Mesendoderm (in vitro differentiated cells): ENCODE measurements at places on chromosomes 5 and 9.

DNA sequence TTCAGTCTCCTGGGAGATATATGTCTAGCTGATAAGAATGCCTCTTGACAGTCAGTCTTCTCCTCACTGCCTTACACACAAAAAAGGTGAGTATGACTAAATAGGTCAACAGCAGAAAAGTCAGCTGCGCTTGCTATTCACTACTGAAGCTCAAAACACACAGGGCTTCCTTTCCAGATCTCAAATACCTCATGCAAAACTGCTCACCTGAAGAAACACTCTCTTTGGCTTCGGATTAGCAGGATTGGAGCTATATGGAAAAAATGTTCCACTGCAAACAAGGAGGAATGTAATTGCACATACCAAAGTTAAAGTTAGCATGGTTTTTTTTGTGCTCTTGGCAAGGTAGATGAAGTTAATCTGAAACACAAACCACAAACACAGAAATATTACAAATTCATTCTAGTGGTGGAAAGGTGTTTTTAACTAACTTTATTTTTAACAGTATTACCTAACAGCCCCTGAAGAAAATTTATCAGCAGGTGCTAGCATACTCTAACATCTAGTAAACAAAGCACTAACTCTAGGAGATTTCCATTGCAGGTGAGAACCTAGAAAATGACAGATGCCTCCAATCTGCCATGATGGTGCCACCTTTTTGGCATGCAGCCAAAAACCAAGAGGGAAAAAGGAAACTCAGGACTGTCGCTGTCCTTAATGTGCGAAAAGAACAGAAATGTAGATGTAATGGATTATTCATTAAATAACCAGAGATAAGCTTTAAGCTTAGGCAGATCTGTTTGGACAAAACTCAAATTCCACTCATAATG is 31.8 kb downstream of the ERMP1 start:
- H3K36me3 ChIP-seq, result no peaks in the 10 kb centered on the region
- no peak overlapping the region for H3K27ac ChIP-seq
- DNase-seq, result peak; percentile 10
- no peaks in the 10 kb centered on the region for H3K4me1 ChIP-seq
- H3K4me3 ChIP-seq, result no peak overlapping the region

DNA sequence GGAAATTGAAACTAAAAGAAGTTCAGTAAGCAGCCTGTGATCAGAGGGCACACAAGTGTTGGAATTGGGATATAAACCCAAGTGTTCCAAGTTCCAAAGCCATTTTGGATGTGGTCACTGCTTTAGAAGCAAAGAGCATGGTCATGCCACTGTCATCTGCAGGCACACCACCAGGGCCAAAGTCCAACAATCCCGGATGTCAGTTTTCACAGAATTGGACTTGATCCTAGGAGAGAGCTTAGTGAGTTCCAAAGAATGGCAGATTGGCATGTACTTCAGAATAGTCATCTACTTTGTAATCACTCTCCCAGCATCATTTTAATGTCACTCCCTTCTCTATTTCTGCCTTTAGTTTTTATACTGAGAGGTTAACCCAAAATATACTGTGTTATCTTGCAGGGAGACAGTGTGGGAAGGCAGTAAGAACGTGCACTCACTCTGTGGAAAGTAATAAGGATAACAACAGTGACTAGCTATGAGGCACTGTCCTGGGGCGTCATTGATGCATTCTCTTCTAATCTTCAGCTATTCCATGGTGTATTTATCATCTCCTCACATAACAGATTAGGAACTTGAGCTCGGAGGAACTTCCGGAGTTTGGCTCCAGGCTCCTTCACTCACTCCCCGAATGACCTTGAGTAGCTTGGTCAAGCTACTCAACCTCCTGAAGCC is 388.0 kb downstream of the ACTL7B start:
- no peaks in the 10 kb centered on the region for H3K36me3 ChIP-seq
- no peak overlapping the region for H3K27ac ChIP-seq
- DNase-seq, result no peak
- no peaks in the 10 kb centered on the region for H3K27me3 ChIP-seq

- H3K4me1 ChIP-seq, result no peaks in the 10 kb centered on the region
- H3K27me3 ChIP-seq, result no peaks in the 10 kb centered on the region
- no peaks in the 10 kb centered on the region for H3K36me3 ChIP-seq
- DNase-seq, result no peak
- H3K27ac ChIP-seq, result no peak overlapping the region
- no peak overlapping the region for H3K4me3 ChIP-seq
Observed at GRCh38 chr5:133347039-133347438, 265.3 kb downstream of the FSTL4 start.

- H3K27me3 ChIP-seq, result no peaks in the 10 kb centered on the region
- H3K4me1 ChIP-seq, result peaks cover 11% of the 10 kb centered on the region
- no peak overlapping the region for H3K4me3 ChIP-seq
- DNase-seq, result no peak
- no peak overlapping the region for H3K27ac ChIP-seq
- H3K36me3 ChIP-seq, result no peaks in the 10 kb centered on the region
Observed at GRCh38 chr5:150780187-150780692, 1.7 kb downstream of the SMIM3 start.

DNA sequence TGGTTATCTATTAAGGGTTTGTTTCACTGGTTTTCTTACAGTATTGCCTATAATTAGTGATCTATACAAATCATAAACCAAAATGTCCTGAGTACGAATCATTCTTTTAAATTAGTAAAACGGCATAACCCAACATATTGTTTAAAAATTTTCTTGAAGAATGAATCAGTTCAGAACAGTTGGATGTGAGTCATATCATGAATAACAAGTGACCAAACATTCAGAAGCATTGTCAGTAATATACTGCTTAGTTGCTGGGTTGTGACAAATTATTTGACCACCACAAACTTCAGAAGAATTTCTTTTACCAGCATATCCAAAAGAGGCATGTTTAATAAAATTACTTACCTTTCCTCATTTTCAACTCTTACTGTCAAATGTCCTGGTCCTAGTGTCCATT is 111.2 kb downstream of the UNC13B start:
- H3K4me1 ChIP-seq, result no peaks in the 10 kb centered on the region
- H3K27ac ChIP-seq, result no peak overlapping the region
- no peaks in the 10 kb centered on the region for H3K36me3 ChIP-seq
- no peak for DNase-seq
- H3K4me3 ChIP-seq, result no peak overlapping the region

GRCh38 chr5:42832060-42832459 is 20.4 kb upstream of the SELENOP start:
- no peaks in the 10 kb centered on the region for H3K4me1 ChIP-seq
- DNase-seq, result no peak
- no peak overlapping the region for H3K4me3 ChIP-seq
- no peaks in the 10 kb centered on the region for H3K27me3 ChIP-seq
- H3K27ac ChIP-seq, result no peak overlapping the region

DNA sequence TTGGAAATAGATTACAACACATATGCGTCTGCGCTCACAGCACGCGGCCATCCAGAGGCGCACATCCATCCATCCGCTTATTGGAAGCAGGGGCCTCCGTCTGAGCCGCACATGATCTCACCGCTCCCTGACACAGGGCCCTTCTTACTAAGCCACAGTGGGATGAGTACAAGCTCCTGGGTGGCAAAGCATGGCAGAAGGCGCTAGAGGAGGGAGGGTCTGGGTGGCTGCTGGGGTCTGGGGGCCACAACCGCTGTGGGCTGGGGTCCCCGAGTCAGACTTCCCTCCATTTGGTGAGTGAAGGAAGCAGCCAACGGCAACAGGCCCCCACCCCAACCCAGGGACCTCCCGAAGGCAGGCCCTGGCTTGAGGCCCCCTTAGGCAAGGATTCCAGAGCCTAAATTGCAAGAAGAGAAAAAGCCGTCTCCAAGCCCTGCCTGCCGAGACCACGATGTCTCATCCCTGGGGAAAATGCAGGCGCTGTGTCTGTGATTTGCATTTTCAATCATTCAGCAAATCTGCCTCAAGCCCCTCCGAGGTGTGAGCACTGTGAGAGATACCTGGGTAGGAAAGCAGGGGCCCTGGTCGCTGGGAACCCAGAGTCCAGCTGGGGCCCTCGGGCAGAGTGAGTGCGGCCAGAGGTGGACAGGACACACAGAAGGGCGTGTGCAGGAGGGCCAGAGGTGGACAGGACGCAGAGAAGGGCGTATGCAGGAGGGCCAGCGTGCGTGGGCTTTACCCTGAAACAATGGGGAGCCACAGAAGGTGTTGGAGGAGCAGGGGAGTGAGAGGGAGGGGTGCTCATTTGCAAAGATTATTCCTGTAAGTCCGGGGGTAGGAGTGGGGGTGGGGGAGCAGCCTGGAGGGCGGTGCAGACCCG is 135.7 kb downstream of the OLFM1 start:
- no peak overlapping the region for H3K4me3 ChIP-seq
- H3K4me1 ChIP-seq, result peaks cover 17% of the 10 kb centered on the region
- H3K27me3 ChIP-seq, result no peaks in the 10 kb centered on the region
- H3K36me3 ChIP-seq, result no peaks in the 10 kb centered on the region

DNA sequence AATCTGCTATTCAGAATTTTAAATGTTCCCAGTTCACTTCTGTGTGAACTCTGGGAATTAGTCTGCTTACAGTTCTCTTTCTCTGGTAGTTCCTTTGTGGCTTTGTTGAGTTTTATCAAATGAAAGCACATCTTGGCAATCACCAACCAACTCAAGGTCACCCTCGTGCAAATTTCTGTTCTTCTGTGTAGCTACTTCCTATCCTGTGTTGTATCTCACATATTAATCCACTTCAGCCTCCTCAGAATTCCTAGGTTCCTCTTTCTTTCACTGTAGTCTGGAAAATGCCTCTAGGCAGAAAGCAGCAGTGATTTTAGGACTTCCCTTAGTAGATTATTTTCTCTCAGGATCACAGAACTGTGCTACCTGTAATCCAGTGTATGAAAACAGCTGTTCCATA is 100.3 kb downstream of the AUH start:
- H3K27ac ChIP-seq, result no peak overlapping the region
- no peaks in the 10 kb centered on the region for H3K27me3 ChIP-seq
- H3K4me1 ChIP-seq, result no peaks in the 10 kb centered on the region
- H3K4me3 ChIP-seq, result no peak overlapping the region
- DNase-seq, result no peak

- H3K27ac ChIP-seq, result no peak overlapping the region
- H3K4me3 ChIP-seq, result no peak overlapping the region
- no peaks in the 10 kb centered on the region for H3K36me3 ChIP-seq
- no peaks in the 10 kb centered on the region for H3K27me3 ChIP-seq
Observed at GRCh38 chr5:143758750-143759149, 53.2 kb upstream of the HMHB1 start.

DNA sequence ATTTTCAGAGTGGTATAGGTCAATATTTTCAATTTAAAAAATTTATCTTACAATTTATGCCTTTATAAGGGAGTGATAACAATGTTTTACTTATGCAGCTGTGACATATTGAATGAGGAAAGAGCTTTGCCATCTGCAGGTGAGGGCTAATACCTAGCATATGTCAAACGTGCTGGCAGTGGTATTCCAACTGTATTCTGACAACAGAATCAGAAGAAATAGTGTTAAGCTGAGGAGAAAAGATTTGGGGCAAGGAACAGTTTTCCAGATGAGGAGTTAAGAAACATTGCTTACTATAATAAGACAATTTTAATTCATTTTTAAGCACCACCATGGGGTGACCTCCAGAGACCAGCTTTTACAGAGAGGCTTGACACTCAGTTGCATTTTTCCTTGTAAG is 267.8 kb upstream of the ZNF608 start:
- no peak overlapping the region for H3K27ac ChIP-seq
- no peaks in the 10 kb centered on the region for H3K4me1 ChIP-seq
- H3K27me3 ChIP-seq, result no peaks in the 10 kb centered on the region
- no peak overlapping the region for H3K4me3 ChIP-seq

DNA sequence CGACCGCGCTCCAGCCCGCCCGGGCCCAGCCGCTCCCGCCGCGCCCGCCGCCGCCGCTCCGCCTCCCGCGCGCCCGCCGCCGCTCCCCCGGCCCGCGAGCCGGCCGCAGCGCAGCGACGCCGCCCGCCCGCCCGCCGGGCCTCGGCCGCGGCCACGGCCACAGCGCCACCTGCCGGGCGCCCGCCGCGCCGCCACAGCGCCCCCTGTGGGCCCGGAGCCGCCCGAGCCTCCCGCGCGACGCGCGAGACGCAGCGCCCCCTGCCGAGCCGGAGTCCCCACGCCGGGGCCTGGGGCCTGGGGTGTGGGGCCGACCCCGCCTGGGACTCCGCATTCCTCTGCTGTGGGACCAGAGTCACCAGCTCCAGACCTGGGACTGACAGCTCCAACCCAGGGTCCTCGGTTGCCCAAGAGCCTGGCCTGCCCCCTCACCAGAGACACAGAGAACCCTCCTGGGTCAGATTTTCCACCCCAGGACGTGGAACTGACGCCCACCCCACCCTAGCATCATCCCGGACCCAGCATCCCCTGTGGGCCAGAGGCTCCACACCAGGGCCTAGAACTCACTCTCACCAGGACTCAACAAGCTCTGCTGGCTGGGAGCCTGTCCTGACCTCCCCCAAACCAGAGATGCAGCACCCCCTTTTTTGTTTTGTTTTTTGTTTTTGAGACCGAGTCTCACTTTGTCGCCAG is at the start of gene RAPGEF1:
TSS of gene RAPGEF1 (minus strand) at position 118 of the 690 bp plus-strand sequence. CDS start 246 bp downstream, outside the sequence.
- peak; percentile 40 for DNase-seq
- no peaks in the 10 kb centered on the region for H3K36me3 ChIP-seq
- H3K27ac ChIP-seq, result peak within 1 kb of the TSS; percentile 58
- H3K27me3 ChIP-seq, result no peaks in the 10 kb centered on the region
- H3K4me1 ChIP-seq, result peaks cover 2% of the 10 kb centered on the region

- no peak overlapping the region for H3K4me3 ChIP-seq
- no peaks in the 10 kb centered on the region for H3K4me1 ChIP-seq
- H3K27ac ChIP-seq, result no peak overlapping the region
- H3K27me3 ChIP-seq, result no peaks in the 10 kb centered on the region
- H3K36me3 ChIP-seq, result no peaks in the 10 kb centered on the region
Observed at GRCh38 chr5:33048315-33048714, 337.2 kb downstream of the NPR3 start.

DNA sequence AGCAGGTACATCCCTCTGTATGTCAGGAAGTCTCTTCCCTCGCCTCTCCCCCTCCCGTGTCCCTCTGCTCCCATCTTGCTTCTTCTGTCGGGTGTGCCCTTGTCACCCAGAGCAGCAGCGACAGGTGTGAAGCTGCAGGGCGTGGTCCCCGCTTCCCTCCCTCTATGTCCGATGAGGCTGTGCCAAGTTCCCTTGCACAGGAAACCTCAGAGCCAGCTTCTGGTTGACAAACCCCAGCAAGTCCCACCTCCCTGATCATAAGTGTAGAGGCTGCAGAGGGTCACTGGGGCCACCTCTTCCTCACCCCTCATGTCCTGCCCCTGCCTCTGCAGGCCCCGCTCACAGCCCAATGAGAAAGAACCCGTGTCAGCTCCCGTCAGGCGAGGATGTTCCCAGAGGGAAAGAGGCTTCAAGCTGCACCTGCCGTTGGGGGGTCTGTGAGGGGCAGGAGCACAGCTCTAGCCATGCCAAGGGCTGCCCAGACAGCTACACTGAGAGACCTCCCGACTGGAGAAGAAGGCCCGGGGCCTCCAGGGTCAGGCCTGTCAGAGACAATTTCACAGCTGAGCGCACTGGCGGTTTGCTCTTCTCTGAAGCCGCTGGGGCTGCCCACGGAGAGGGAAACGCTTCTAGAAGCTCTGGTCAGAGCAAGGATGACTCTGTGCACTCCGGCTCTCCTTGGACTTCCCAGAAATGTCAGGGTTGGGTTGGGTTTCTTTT is 73.3 kb downstream of the AK8 start:
- H3K27ac ChIP-seq, result no peak overlapping the region
- no peaks in the 10 kb centered on the region for H3K4me1 ChIP-seq
- no peak overlapping the region for H3K4me3 ChIP-seq
- no peaks in the 10 kb centered on the region for H3K36me3 ChIP-seq
- no peaks in the 10 kb centered on the region for H3K27me3 ChIP-seq
- DNase-seq, result no peak

GRCh38 chr5:178430186-178431062 is 159.8 kb downstream of the COL23A1 start:
- H3K4me3 ChIP-seq, result no peak overlapping the region
- H3K27ac ChIP-seq, result no peak overlapping the region
- H3K36me3 ChIP-seq, result no peaks in the 10 kb centered on the region

GRCh38 chr5:160159991-160160792 is 40.9 kb upstream of the PWWP2A start:
- no peak overlapping the region for H3K4me3 ChIP-seq
- peak overlapping the region; percentile 18 for H3K27ac ChIP-seq
- no peaks in the 10 kb centered on the region for H3K36me3 ChIP-seq
- H3K27me3 ChIP-seq, result no peaks in the 10 kb centered on the region
- DNase-seq, result peak; percentile 96
